ENCODE measurements at places on chromosomes 12 and 14.

- DNase-seq: no peak
Observed at GRCh38 chr12:112239020-112239419, 113.7 kb downstream of the TRAFD1 start.

- DNase-seq: peak; percentile 88
Observed at GRCh38 chr12:124422570-124423523, 128.0 kb downstream of the RFLNA start.

DNA sequence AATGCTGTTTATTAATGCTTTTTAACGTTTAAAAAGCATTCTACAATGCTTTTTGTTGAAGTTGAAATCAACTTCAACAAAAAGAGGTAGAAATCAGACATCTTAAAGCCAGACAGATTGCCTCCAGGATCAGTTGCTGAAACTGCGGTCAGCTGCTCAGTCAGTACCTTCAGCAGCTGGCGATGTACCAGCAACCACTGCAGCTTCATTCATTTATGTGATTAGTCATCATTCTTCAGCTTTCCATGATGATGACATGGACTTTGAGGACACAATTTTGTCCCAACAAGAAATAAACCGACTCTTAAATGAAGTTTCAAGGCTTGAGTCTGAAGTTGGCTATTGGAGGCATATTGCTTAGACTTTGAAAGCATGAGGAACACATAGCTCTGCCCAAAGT lies 31.5 kb upstream of the NUAK1 start:
- peak; percentile 89 for DNase-seq

- no peak for DNase-seq
Observed at GRCh38 chr12:25384893-25385248, 134.1 kb upstream of the KRAS start.

DNA sequence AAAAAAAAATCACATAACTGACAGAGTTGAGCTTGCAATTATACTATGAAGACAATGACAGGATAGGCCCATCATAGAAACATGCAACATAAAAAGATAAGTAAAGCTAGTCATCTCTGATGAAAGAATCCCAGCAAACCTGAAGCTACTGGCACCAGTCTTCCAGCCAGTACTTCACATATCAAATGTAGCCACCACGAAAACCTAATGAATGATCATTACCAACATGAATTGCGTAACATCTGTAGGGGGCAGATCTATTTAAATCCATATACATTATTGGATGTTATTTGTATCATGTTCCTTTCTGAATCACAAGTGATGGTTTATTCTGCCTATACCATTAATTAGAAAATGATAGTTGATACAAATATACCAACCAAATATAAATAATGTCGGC lies 73.9 kb downstream of the BCAT1 start:
- DNase-seq: no peak

DNA sequence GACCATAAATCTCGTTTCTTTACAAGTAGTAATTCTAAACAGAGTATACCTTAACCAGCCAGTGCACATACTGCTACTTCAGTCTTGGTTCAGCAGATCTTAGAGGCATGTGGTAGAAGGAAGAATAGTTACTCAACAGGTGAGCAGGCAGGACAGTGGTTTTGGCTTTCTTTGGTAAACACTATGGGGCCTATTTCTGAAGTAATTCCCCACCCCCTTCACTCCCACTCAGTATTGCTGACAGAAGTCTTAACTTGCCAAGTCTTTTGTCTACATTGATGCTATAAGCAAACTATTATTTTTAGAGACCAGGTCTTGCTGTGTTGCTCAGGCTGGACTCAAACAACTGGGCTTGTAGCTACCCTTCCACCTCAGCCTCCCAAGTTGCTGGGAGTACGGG lies 68.5 kb downstream of the FBXO34 start:
- no peak for DNase-seq

DNA sequence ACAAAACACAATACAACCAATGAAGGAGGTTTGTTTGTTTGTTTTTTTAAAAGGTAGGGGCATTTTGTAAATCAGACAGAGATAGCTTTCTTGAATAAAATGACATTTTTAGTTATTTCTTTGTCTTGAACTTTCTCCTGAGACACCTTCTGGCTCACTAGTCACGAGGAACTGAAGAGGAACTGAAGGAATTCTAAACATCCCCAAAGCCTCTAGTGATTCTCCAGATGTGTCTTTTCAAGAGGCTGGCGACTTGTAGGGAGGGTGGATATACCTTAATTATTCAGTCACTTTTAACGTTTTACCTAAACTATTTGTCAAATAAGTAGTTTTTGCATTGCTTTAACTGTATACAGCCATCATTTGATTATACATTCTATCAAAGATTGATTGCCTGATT lies 211.2 kb upstream of the LRIG3 start:
- no peak for DNase-seq

DNA sequence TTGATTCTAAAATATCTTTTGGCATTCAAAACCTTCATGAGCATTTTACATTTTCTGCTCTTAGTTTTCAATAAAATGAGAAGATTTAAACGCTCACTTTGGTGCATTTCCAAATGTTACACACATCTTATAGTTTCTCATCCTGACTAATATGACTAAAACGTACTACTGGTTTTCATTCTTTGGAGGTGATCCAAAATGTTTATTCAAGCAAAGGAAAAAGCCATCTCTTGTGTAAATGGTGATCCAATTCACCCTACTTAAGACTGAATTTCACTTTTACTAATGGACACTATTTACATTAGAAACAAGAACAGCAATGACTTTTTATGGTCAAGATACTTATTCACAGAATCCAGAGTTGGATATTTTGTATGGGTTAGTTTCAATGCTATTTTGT lies 86.6 kb downstream of the KITLG start:
- DNase-seq: peak; percentile 93

DNA sequence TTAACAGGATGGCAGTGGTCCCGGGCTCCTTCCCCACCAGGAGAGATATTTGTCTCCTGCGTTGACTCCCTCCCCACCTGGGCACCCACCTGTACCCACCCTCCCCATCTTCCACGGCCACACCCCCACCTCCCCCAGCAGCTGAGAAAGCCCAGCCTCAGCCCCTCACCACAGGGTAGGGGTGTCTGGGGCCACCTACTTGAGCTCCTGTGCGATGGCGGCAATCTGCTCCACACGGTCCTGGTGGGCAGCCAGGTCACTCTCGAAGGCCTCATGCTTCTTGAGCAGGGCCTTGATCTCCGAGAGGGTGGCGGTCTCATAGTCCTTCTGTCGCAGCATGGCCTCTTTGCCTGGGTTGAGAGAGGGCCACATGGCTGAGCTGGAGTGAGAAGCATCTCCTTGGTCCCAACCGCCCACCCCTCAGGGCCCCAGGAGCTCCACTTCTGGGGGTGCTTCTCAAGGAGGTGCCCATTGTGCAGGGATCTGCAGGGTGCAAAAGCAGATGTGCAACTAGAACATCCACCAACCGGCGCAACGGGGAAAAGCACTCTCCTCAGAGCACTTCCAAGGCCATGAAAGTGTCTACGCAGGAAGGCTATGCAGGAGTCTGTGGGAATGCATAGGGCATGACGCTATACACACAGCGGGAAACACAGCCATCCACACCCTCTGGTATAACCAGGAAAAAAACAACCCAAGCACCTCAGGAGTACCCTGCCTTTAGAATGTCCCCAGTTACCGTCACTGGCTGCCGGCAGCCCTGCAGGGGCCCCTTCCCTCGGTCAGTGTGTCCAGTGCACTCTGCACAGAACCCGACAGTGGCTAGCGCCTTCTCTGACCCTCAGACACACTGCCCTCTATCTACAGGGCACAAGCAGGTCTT lies 92.6 kb upstream of the ZFP36L1 start:
- DNase-seq: no peak

DNA sequence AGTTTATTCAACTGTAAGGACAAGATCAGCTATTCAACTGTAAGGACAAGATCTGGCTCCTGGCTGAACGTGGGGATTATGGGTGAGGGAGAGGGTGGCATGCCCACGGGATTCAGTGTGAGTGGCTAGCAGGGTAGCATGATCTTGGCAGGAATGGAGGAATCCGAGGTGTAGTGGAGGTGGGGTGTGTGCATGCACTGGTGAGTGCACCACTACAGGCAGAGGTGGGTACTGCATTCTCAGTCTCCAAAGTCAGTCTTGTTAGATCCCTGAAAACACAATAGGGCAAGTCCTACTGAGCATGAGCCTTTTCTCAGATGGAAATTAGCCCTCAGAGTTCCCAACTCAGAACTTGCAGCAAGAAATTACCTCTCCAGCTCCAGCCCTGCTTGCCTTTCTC lies 32.2 kb upstream of the DCD start:
- DNase-seq: peak; percentile 4

DNA sequence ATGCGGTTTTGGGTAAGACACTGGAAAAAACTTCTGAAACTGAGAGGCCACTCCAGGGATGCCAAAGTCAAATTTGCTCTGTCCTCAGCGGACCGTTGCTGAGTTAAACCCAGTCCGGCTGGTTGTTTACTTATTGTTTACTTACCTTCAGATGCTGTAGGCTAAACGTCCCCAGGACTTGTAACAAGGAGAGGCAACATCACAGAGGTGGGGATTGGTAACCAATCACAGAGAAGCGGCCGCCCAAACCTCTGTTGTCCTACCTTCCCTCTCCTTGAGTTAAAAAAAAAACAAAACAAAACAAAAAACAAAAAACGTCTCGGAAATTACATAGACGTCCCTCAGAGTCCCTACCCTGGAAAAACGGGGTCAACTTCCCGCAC lies 380 bp downstream of the ANO2 start:
- DNase-seq: no peak

DNA sequence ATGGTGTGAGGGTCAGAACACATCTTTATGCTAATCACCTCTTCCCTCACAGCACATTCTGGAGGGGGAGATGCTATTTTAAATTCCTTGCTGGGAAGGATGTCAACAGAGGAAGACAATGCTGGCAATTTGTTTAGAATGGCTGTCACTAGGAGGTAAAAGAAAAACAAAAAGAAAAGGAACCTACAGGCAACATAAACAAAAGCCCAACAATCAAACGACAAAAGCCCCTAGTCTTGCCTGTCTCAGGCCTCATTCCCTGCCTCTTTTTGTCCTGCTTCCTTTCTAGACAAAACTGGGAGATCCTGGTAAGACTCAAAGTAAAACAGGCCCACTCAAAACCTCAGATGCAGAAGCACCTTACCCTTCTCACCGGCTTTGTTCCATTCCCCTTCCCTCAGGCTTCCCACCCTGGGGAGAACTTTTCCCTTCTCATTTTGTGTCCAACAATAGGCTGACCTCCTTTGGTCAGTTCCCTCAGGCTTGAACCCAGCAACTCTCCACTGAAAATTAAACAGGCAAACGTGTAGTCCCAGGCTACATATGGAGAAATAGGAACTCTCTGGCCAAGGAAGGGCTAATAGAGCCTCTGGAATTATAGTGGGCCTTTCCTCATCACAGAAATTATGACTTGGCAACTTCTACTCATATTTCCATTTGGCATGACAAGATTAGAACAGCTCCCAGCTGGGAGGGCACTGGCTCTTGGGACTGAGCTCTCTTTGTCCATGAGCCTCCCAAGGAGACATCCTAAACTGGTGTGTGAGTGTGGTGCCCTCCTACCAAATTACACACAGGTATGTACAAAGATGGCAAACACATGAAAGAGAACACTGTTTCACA lies 193.0 kb downstream of the MON2 start:
- DNase-seq: peak; percentile 26

DNA sequence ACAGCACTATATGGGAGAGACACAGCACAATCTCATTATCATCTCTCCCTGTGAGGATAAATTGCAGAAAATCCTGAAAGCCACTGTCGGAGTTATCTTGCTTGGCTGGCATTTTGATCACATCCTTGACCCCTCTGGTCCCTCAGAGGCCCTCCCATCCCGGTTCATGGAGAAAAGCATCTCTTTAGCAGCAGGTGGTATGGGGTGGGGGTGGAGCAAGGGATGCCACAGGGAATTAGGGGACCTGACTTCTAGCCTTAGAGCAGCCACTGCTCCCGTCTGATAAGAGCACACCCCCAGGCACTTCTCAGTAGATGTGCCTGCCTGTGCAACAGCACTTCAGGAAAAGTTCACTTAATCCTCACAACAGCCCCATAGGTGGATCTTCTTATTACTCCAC lies 38.6 kb downstream of the GRIN2B start:
- DNase-seq: no peak

GRCh38 chr12:116434155-116435011 lies 124.8 kb upstream of the MAP1LC3B2 start:
- peak; percentile 94 for DNase-seq

GRCh38 chr14:59284059-59284458 lies 95.6 kb downstream of the DAAM1 start:
- DNase-seq: peak; percentile 34

DNA sequence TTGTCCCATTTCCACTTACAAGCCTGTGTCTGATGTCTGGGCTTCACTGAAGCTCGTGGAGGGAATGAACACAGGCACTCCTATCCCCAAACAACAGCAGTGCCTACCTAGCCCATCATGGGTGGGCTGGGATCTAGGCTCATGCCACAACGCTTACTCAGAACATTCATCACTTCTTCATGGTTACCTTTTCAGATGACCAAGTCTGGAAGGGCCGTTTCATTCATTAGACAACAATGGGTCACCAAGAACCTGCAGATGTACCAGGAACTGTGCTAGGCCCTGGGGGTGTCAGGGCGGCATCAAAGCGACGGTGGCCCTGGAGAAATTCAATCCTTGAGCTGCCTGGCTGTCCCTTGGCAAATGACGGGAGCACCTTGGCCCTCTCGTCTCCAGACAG lies 64.9 kb upstream of the FZD10 start:
- DNase-seq: no peak

- DNase-seq: no peak
Observed at GRCh38 chr12:93882763-93883162, 205.6 kb downstream of the CRADD start.

DNA sequence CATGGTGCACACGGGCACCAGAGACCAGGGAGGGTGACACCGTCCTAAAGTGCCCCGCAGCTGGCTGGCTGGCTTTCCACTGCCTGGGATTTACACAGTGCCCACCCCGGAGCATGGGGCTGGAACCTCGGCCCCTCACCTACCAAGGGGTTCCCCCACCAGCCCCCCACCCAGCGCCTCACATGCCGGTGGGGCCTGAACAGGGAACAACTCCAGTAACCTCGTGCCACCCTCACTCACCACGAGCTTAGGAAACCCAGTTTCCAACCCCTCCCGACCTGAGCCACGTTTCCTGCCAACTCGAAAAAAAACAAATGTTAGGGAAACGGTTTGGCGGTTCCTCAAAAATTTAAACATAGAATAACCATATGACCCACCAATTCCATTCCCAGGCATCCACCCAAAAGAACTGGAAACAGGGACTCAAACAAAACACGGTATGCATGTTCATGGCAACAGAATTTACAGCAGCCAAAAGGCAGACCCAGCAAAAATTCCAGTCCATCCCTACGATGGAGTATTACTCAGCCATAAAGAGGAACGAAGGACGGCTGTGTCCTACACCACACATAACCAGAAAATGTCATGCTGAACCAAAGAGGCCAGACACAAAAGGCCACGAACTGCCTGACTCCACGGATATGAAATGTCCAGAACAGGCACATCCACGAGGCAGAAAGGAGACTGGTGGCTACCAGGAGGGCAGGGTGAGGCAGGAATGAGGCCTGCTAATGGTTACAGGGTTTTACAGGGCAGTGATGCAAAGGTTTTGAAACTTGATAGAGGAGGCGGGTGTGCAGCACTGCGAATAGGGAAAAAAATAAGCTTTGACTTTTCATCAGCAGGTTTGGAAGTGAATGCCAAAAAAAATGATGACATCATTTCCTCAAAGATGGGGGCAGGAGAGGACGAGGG lies 68.9 kb downstream of the NCOR2 start:
- DNase-seq: peak; percentile 82
